ENCODE measurements at places on chromosomes 6 and 20.

- no peak for DNase-seq
Observed at GRCh38 chr20:46990017-46990595, 95.5 kb downstream of the EYA2 start.

DNA sequence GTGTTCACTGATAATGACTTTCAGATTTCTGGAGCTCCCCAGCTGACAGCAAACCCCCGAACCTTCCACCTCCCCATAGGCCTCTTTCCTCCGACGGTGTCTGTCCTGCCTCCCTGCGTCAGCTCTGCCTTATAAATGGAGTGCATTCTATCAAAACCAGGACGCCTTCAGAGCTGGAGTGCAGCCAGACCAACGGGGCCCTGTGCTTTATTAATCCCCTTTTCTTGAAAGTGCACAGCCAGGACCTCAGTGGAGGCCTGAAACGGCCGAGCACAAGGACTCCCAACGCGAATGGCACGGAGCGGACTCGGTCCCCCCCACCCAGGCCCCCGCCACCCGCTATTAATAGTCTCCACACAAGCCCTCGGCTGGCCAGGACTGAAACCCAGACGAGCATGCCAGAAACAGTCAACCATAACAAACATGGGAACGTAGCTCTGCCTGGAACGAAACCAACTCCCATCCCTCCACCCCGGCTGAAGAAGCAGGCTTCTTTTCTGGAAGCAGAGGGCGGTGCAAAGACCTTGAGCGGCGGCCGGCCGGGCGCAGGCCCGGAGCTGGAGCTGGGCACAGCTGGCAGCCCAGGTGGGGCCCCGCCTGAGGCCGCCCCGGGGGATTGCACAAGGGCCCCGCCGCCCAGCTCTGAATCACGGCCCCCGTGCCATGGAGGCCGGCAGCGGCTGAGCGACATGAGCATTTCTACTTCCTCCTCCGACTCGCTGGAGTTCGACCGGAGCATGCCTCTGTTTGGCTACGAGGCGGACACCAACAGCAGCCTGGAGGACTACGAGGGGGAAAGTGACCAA is 42.3 kb upstream of the NAA20 start:
- peak; percentile 31 for DNase-seq

DNA sequence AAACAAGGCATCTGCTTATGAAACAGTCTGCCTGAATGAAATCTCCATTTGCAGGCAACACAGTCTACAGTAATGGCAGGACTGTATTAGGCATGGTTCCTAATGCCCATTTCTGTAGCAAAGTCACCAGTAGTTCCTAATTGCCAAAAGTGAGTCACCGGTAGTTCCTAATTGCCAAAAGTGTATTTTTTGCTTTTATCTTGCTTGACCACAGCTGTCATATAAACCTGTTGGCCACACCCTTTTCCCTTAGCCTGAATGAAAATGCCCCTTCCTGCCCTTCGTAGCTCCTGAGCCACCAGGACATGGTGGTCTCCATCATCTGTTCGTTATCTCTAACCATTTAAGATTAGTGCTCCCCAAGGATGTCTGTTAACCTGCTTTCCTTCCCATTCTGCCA is 34.5 kb downstream of the MTHFD1L start:
- DNase-seq, result no peak

DNA sequence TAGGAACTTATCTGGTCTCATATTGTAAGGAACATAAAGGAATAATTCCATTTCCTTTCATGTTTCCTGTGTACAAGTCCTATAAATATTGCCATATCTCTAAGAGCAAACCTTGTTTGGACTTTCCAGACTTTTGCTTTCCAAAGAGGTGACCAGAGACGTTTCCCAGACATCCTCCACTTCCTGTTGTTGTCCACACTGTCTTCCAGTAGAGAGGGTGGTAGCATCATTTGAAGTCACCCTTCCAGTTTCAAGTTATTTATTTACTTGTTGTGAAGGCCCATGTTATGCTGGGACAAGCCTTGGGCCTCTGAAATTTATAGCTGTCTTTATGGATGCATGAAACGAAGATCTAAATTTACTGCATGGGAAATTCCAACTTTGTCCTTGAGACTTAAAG is 10.6 kb upstream of the TGM3 start:
- no peak for DNase-seq

- DNase-seq, result no peak
Observed at GRCh38 chr6:167760979-167761793, 65.5 kb upstream of the AFDN start.

GRCh38 chr6:158109748-158110147 is 58.3 kb downstream of the SERAC1 start:
- DNase-seq, result no peak
